A549 treated with DMSO at 1 μM for 4 hours (cell line): ENCODE measurements at places on chromosomes 11 and 22. TPM values are rescaled to one million over a fixed set of nuclear protein-coding genes. Genes with fewer than 3 reads are reported as not detected.

GLYAT gene
- not detected in 5 replicates for total RNA-seq

CCDC87 gene
- 0.53 to 0.74 TPM (median 0.64 TPM) in 5 replicates for total RNA-seq

JAML gene
- total RNA-seq, result not detected in 5 replicates

CHADL gene
- total RNA-seq, result 0.05 TPM in 1 of 5 replicates, not detected in the others

WT1 gene
- 5.9 to 6.9 TPM (median 6.1 TPM) in 5 replicates for total RNA-seq

OR10A4 gene
- total RNA-seq, result not detected in 5 replicates

CECR2 gene
- 0.06 to 0.21 TPM (median 0.09 TPM) in 5 replicates for total RNA-seq

XNDC1N gene
- total RNA-seq, result 3.2 to 4.4 TPM (median 3.9 TPM) in 5 replicates

HEPHL1 gene
- not detected in 5 replicates for total RNA-seq

LGALS12 gene
- not detected in 5 replicates for total RNA-seq

SGSM1 gene
- total RNA-seq, result 0.21 to 0.95 TPM (median 0.32 TPM) in 5 replicates

APOL5 gene
- total RNA-seq, result not detected in 5 replicates

LMO2 gene
- total RNA-seq, result 0.44 to 0.85 TPM (median 0.51 TPM) in 5 replicates

LSP1 gene
- total RNA-seq, result 0.73 to 3.1 TPM (median 1.8 TPM) in 5 replicates

GAB4 gene
- total RNA-seq, result not detected in 5 replicates

SSTR3 gene
- not detected in 5 replicates for total RNA-seq

FJX1 gene
- 34.8 to 44.9 TPM (median 39.0 TPM) in 5 replicates for total RNA-seq

HIC2 gene
- total RNA-seq, result 2.8 to 3.1 TPM (median 2.9 TPM) in 5 replicates

CTSC gene
- total RNA-seq, result 67.0 to 77.3 TPM (median 75.5 TPM) in 5 replicates

FGF19 gene
- 0.08 to 0.11 TPM in 2 of 5 replicates, not detected in the others for total RNA-seq

SCGB1A1 gene
- total RNA-seq, result not detected in 5 replicates

RBMXL2 gene
- not detected in 5 replicates for total RNA-seq

UPB1 gene
- not detected in 5 replicates for total RNA-seq

CTSW gene
- 0.09 TPM in 1 of 5 replicates, not detected in the others for total RNA-seq

KDM4E gene
- total RNA-seq, result not detected in 5 replicates

NUP98 gene
- total RNA-seq, result 63.1 to 75.4 TPM (median 72.6 TPM) in 5 replicates

RTN4RL2 gene
- total RNA-seq, result 75.3 to 131 TPM (median 110 TPM) in 5 replicates

HTR3A gene
- total RNA-seq, result not detected in 5 replicates

SLC25A45 gene
- 10.5 to 12.9 TPM (median 11.5 TPM) in 5 replicates for total RNA-seq

CABP4 gene
- total RNA-seq, result not detected in 5 replicates

TAF6L gene
- total RNA-seq, result 14.1 to 17.7 TPM (median 15.2 TPM) in 5 replicates

OR5B21 gene
- total RNA-seq, result not detected in 5 replicates

ABCC8 gene
- total RNA-seq, result 1.3 to 2.7 TPM (median 1.7 TPM) in 5 replicates

GRK3 gene
- 3.4 to 4.6 TPM (median 4.1 TPM) in 5 replicates for total RNA-seq

RFPL1 gene
- not detected in 5 replicates for total RNA-seq

GPHA2 gene
- total RNA-seq, result not detected in 5 replicates

CLCF1 gene
- 42.5 to 51.9 TPM (median 46.1 TPM) in 5 replicates for total RNA-seq

MMP3 gene
- total RNA-seq, result 0.08 to 0.13 TPM (median 0.11 TPM) in 5 replicates

KIRREL3 gene
- 9.6 to 12.4 TPM (median 10.6 TPM) in 5 replicates for total RNA-seq

ASRGL1 gene
- 9.6 to 14.9 TPM (median 13.6 TPM) in 5 replicates for total RNA-seq

RAB38 gene
- total RNA-seq, result 0.87 to 1.9 TPM (median 1.0 TPM) in 5 replicates

MS4A6E gene
- total RNA-seq, result not detected in 5 replicates

PICK1 gene
- total RNA-seq, result 10.0 to 11.0 TPM (median 10.8 TPM) in 5 replicates

LARGE1 gene
- total RNA-seq, result 3.8 to 5.1 TPM (median 4.2 TPM) in 5 replicates

TRIM48 gene
- not detected in 5 replicates for total RNA-seq

TRIM49 gene
- not detected in 5 replicates for total RNA-seq

CD3E gene
- total RNA-seq, result not detected in 5 replicates

PTPRCAP gene
- 0.22 to 0.36 TPM (median 0.30 TPM) in 5 replicates for total RNA-seq

OR4D10 gene
- not detected in 5 replicates for total RNA-seq

MYOD1 gene
- not detected in 5 replicates for total RNA-seq

VSIG10L2 gene
- total RNA-seq, result 0.01 TPM in 1 of 5 replicates, not detected in the others

HIPK3 gene
- total RNA-seq, result 15.2 to 23.5 TPM (median 19.1 TPM) in 5 replicates

BTBD18 gene
- not detected in 5 replicates for total RNA-seq

SLC22A24 gene
- total RNA-seq, result not detected in 5 replicates
